ENCODE measurements at places on chromosomes 16 and 17. TPM values are rescaled to one million over a fixed set of nuclear protein-coding genes. Genes with fewer than 3 reads are reported as not detected.
A peak's percentile ranks its signal among the peaks of the same experiment; 100 is the strongest.

The C16orf92 gene
- not detected for total RNA-seq

GRCh38 chr16:88558457-88559442 lies 11.5 kb upstream of the ZC3H18 start:
- DNase-seq, result no peak

The ZFP1 gene
- total RNA-seq, result 17.0 TPM

The PHF12 gene
- total RNA-seq, result 50.3 TPM

DNA sequence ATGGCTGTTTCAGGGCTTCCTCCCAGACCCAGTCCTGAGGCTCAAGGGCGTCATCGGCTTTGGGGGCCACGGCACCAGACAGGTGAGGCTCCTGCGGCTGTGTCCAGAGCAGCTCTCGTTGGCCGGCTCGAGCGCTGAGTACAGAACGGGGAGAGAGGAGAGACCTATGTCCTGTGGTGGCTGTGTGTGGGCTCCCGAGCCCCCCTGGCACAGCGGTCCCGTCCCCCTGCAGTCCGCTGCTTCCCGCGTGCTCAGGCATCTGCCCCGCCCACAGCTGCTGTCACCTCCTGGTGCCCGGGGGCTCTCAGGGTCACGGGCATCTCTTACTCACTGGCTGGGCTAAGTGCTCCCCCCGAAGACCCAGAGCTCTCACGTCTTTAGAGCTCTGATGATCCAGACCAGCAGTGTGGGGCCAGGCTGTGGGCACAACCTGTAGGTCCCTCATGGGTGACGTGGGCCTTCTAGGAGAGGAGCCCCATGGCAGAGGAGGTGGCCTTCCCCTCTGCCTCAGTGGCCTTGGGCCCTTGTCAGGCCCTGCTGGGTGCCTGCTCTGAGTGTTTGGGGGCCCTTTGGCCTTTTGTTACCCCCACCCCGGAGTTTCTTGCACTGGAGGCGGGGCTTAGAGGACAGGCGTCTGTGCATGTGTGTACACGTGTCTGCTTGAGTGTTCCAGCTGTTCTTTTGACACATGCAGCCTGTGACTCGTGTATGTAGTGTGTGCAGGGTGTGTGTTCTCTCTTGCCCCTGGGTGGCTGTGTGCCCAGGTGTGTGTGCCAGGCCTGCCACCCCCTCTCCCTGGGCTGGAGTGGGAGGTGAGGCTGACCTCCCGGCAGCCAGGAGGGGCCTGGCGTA lies 3.5 kb downstream of the WDR90 start:
- no peak for DNase-seq

GRCh38 chr16:24943471-24943870 lies 71.7 kb downstream of the ARHGAP17 start:
- DNase-seq, result no peak

DNA sequence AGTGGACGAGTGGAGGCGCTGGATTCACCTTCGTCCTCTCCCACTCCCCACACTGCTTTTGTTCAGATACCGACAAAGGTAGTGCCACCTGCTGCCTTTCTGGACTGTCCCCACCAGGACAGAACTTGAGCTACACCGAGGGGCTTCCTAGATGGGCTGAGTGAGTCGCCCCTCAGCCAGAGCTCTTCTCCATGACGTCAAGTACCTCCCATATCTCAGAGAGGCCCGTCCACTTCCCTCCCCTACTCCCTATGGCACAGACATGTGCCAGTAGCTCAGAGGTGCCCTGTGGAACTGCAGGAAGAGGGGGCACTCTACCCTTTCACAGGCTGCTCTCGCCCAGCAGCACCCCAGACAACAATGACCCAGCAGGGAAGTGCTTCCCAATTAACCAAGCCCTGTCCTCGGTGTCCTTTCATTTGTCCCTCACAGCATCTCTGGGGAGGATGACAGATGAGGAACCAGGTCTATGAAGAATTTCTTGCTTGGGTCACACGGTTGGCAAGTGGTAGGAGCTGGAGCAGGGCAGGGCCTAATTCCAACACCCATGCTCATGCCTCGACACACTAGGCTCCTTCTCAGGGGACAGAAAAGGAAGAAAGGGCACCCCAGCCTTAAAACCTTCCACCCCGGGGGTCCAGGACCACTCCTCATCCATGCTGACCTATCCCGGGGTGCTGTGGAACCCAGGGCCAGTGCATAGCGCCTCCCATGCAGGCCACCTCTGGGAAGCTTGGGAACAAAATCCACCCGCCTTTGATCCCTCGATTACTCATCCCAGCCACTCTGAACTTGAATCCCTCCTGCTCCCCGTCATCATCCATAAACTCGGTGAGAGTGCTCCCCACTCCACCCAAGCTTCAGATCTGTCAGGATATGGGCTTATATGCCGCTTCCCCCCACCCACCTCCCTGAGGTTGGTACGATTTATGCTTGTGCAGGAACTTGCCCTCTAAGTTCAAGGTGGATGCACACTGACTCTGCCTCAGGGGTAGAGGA lies 51.7 kb downstream of the WNT3 start:
- DNase-seq, result peak; percentile 64

The CMTM2 gene
- not detected for total RNA-seq

Measured in osteocyte (in vitro differentiated cells).